Smooth muscle cell of the brain vasculature (primary cell): ENCODE measurements at places on chromosomes 6 and 20.

GRCh38 chr6:162260027-162260426 is 467.5 kb downstream of the PRKN start:
- no peak for DNase-seq

- DNase-seq = no peak
These were observed at the start of gene VGLL2 for GRCh38 chr6:117265410-117266256. VGLL2 (plus strand) TSS chr6:117265558; CDS start chr6:117265764, 206 bp downstream.

GRCh38 chr6:160507420-160507819 is 156.7 kb downstream of the LPA start:
- DNase-seq = no peak

DNA sequence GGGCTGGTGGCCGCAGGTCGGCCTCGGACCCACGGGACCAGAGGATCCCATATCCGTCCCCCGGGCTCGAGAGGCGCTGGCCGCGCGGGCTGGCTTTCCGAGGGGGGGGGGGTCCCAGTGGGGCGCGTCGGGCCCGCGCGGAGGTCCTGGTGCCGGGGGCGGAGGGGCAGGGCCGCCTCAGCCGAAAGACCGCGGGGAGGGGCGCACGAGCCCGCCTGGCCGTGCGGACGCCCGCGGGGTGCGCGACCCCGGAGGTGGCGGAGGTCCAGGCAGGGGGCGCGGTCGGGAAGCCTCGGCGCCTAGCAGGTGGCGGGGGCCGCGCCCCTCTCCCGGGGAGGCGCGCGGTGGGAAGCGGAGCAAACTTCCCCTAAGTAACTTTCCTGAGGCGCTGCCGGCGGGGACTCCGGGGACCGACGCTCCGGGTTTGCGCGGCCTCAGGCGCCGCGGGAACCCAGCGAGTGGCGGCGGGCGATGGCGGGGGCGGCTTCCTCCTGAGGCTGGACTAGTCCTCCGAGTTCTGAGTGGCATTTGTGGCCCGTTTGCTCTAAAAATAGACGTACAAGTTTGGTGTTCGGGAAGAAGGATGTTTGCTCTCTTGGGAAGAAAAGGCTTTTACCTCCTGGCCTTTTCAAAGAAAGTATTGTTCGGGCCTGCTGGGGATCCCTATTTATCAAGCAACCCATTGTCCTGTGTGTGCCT is 26.5 kb upstream of the BTBD3 start:
- no peak for DNase-seq

DNA sequence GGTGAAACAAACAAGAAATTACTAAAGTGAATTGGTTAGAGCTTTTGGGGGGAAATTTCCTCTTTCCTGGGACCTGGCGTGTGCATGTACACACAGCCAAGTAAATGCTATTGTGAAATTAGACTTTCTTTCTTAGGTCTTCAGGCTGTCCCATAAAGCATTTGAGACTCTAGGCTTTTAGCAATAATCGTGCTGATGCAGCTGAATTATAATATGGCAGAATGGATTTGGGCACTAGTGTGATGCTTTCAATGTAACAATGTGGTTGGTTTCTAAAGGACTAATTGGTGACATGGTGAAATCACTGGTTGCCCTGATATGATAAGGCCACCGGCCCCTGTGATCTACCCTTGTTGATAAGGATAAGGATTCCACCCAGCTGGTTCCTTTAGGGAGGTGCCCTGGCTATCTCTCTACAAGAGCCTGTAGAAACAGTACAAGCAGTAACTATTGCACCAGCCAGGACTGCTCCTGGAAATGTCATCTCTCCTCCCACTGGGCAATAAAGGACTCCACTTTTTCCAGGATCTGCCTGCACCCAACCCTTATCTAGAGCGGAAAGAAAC is 164.1 kb downstream of the TFAP2A start:
- no peak for DNase-seq

DNA sequence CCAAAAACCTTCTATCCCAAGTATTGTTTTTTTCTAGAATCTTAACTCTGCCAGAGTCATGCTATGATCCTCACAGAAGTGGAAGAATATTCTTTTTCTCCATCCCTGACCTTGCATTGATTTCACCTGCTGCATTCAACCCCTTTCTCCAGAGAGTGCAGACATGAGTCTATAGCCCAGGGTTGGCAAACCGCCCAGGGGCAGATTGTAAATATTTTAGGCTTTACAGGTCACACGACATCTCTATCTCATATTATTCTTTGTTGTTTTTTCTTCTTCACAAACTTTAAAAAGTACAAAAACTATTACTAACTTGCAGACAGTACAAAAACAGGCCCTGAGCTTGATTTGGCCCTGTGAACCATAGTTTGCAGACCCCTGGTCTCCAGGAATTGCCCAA is 112.1 kb upstream of the ASF1A start:
- DNase-seq = no peak

GRCh38 chr20:48531505-48531904 is 296.3 kb downstream of the PREX1 start:
- DNase-seq = no peak

DNA sequence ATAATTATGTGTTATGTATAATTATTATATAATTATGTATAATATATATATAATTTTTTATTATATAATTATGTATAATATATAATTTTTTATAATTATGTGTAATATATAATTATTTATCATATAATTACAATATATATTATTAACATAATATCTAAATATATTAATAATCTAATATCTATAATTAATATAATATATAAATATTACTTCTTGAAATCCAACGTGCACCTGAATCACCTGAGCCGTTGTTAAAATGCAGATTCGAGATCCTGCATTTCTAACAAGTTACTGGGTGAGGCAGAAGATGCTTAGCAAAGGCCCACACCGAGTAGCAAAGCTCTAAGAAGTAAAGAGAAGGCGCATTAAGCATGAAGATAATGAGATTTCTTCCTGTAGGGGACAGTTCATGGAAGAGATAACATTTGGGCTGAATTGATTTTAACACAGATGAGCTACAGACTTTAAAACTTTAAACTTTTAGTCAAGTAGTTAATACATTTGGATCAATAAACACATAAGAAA is 406.4 kb upstream of the PLCB4 start:
- no peak for DNase-seq

DNA sequence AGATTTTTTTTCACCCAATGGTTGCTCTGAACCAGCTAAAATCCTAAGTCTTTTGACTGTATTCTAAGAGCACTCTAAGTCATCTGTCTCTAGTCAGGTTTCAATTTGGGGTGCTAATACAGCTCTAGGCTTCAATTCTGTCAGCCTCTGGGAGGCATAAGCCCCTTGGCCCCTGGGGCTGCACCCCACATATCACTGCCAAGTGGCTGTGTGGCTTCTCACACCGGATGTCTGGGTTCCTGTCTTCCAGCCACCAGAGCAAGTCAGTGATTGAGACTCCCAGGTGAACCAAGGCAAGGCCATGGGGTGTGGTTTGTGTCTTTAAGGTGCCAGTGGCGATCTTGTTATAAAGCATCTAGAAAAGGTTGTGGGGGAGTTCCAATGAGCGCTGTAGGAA is 136.5 kb downstream of the TMEM242 start:
- DNase-seq = no peak

GRCh38 chr6:20202699-20203302 is 9.5 kb downstream of the MBOAT1 start:
- no peak for DNase-seq

DNA sequence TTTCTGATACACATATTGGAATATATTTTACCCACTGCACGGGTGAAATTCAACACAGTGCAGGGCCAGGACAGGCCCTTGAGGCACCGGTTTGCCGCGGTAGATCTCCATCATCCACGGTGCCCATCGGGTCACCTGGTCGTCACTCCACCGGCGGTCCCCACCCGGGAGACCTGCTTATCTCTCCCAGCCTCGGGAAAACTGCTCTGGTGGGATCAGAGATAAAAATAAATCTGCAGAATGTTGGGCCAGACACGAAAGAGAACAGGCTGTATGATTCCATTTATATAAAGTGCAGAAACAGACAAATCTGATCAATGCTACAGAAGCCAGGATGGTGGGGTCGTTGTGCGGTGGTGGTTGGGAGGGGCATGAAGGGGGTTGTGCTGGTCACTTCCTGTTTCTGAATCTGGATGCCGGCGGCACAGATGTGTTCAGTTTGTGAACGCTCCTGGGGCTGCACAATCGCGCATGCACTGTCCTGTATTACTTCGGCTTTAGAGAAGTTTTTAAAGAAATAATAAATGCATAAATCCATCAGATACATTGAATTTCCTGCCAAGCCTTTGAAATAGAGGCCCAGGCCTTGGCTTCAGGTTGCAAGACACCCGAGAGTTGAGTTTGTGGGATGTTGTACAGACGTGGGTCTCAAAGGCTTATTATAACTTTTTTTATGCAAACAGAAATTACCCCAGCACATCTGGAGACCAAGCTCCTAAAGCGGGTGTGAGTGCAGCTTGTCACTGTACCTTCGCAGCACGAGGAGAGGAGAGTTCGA is 54.3 kb downstream of the ANKRD60 start:
- DNase-seq = no peak

GRCh38 chr6:19873031-19873430 is 35.9 kb downstream of the ID4 start:
- no peak for DNase-seq

DNA sequence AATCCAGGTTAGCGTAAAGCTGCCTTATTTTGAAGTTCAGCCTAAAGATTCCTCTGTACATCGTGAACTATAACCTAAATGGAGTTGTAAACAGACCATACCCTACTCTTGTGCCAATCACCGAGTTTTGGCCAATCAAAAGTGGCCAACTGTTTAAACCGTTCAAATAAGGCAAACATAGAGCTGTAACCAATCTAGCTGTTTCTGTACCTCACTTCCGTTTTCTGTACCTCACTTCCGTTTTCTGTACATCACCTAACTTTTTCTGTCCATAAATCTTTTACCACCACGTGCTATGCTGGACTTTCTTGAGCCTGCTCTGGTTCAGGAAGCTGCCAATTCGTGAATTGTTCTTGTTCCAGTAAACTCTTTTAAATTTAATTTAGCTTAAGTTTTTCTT is 39.7 kb downstream of the LBP start:
- DNase-seq = no peak

DNA sequence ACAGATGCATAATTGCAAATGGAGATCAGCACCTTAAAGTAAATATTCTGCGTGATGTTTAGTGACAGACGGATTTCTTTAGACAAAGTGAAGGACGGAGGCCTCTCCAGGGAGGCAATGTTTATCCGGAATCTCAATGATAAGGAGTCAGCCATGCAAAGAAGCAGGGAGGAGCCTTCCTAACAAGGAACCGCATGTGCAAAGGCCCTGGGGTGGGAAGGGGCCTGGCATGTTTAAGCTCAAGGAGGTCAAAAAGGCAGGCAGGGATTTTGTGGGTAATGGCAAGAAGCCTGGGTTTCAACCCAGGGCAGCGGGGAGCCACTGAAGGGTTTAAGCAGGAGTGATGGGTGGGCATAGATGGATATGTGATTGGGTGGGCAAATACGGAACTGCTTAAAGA is 678 bp downstream of the BPIFB3 start:
- no peak for DNase-seq

DNA sequence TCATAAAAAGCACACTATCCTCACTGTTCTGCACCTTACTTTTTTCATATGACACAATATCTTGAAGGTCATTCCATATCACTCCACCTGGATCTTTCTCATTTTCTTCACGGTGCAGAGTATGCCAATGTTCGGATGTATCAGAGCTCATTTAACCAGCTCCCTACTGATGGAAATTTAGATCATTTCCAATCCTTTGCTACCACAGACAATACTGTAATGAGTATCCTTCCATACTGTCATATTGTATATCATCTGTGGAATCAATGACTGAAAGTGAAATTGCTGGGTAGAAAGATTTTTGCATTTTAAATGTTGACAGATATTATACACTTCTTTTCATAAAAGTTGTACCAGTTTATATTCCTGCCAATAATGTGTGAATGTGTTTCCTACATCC is 2.2 kb upstream of the RAB44 start:
- no peak for DNase-seq

DNA sequence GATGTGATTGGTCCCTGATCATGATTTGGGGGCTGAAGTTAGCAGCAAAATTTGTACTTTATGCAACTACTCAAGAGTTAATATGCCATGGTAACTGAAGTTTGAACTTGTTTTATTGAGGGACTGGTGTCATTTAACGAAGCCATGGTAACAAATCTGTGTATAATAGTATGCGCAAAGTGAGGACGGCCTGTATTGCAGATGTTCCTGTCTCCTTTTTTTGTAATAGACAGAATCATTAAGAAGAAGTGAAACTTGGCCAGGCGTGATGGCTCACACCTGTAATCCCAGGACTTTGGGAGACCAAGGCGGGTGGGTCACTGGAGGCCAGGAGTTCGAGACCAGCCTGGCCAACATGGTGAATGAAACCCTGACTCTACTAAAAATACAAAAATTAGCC is 22.3 kb downstream of the RPRD1B start:
- DNase-seq = no peak

DNA sequence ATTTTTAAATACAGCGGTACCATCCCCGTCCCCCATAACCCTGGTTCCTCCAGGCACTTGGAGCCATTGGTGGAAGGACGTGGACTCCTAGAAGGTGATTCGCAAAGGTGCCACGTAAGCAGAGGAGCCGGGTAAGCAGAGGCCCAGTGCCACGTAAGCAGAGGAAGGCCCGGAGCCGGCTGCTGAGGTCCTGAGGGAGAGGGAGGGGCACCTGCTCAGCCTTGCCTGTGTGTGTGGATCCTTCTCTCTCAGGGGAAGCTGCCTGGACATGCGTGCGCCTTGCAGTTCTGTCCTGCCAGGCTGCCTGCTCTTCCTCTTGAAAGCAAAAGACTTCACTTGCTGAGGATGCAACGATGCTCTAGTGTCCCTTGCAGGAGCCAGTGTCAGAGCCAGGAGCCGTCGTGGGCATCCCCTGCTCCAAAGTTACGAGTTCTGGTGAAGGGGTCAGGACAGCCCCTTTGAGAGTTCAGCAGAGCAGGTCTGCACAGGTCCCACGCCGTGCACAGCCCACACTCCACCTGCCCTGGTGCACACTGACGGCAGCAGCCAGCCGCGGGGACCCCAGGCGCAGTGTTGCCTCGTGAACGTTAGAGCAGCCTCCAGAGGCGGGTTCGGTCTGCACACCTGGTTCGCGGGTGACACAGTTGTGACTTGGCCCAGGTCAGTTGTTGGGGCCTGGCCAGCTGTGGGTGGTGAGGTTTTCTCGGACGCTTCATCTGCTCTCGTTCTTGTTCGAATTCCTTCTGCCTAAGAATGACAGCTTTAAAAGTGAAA is 1.9 kb upstream of the NKAIN4 start:
- no peak for DNase-seq

- DNase-seq = no peak
These were observed 5.4 kb downstream of the ACSS1 start for GRCh38 chr20:25052255-25053194.
